ENCODE measurements at places on chromosomes 2 and 18.

DNA sequence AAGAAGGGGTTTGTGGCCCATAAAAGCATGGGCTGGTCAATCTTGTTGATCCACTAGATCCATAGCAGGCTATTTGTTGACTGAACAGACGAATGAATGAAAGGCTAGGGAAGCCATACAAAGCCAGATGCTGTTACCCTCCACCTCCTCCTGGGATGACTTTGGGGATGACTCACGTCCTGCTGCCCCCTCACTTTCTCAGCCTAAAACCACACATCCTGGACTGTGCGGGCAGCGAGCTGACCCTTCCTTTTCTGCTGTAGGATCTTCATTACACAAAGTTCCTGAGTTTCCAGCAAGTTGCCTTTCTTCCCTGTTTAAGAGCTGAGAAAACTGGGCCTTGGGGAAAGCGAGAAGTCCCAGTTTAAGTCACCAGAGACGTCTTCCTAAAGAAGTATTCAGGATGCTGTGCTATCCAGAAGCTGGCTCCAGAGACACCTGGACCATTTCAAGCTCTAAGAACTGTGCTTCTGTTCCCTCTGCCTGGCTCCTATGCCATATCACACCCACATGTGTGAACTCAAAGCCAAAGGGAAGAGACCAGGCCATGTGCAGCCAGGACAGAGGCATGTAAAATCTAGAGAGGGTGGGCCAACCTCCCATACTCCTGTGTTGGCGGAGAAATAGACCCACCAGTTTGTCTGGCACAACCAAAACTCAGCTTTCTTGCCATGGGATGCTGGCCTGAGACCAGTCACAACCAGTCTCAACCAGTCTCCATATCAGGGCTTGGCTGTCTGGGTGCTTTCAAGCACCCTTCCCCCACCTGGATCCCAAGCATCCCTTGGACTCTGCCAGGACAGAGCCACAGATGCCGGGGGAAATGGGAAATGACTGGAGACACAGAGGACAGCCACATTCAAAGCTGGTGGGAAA lies 4.7 kb upstream of the SLC20A1 start:
- no peak for DNase-seq

DNA sequence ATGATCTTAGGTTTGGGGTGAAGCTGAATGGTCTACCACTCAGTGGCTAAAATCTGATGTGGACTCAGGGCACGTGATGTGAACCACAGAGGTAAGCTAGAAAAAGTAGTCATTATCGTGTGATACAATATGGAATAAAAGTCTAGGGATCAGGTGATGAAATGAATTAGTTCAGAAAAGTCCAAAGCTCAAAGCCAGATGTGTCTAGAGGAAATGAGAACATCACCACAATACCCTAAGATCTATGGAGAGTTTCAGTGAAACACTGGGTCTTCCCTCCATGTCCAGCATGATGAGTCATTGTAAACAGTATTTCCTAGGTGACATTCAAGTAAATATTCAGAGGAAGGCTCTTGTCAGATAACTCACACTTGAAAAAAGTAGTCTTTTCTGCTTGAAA lies 1257.4 kb upstream of the ZEB2 start:
- no peak for DNase-seq

DNA sequence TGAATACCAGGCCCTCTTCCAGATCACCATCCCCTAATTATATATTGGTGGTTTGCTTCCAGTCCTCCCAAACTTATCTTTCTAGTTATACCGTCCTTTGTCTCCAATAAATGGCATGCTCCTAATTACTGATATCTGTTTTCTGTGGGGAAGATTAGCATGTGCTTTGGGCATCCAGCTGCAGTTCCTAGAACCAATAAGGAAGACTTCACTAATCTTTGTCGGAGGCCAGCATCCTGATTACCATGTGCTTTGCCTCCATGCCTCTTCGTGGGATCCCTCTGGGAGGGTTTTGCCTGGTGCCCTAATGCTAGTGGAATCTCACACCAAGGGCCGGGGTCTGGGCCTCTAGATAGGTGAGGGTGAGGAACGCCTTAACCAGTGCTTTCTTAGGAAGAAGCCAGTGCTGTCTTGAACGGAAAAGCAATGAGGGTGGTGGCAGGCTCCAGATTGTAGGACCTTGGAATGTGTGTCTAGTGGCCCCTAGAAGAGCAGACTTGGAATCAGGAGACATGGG lies 47.7 kb downstream of the ACKR3 start:
- DNase-seq = no peak

DNA sequence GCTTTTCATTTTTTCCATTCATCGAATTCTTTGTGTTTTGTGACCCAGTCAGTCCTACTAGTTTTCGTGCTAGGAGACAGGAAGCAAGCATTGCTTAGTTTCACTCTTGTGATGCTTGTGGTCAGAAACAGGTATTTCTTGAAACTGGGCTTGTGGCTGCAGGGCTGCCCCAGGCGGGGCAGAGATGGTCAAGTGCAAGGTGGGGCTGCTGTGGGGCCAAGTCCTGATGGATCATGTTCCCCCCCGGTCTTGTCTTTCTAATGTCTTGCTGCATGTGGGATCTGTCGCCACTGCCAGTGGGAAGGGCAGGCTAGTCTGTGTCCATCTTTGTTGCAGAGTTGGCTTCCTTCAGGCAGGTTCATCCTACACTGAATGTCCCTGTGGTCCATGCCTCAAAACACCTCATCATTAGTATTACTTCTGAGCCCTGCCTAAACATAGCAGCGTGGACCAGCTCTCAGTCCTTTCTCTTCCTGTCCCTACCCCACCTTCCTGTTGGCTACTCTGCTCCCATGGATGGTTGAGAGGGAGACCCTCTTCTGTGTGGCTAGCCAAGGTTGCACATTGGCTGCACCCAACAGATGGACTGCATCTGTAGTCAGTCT lies 38.7 kb downstream of the INPP4A start:
- DNase-seq = peak; percentile 20

DNA sequence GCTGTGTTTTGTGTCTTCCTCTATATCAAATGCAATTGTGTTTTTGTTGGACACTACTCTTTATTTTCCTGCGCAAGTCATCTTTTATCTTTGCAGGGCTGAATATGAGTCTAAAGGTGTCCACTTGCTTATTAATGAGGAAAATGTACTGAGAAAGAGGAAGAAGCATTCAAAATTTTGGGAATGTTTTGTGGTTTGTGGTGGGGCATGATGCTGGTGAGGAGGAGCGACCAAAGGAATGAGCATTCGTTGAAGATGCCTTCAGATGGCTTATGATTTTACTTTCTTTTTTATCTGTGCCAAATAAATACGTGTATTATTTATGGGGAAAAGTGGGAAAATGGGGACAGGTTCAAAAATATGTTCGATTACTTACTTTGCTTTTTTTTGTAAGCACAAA lies 63.9 kb upstream of the SMIM21 start:
- no peak for DNase-seq

DNA sequence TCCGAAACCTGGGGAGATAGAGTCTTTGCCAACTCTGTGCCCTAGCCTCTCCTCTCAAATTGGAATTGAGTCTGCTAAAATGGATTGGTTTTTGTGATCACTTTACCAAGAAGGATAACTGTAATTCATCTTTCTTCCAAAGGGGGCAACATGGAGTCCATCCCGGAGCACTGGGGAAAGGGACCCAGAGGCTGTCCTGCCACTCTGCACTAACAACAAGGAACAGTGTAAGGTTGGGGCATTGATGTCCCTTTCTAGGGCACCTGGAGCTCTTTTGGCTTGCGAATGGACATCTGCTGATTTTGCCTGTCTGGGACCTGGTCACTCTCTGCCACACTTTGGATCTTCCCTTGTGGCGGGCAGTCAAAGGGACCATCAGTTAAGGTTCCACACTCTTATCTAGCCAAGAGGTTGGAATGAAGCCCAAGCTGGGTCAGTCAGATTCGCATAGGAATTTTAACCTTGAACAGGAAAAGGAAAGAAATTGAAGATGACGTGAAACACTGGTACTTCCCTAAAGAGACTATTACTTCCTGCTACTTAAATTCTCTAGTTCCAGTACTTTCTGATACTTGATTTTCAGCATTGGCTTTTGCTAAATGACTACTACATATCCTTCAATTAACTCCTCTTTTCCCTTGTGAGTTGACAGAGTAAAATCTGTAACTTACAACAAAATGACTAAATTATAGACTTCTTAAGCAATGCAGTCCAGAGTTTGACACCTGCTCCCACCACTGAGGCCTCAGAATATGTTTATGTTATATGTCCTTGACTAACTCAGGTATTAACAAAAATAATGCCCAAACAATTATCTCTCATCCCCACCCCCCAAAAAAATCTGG lies 64.7 kb upstream of the KLF7 start:
- DNase-seq = peak; percentile 27

DNA sequence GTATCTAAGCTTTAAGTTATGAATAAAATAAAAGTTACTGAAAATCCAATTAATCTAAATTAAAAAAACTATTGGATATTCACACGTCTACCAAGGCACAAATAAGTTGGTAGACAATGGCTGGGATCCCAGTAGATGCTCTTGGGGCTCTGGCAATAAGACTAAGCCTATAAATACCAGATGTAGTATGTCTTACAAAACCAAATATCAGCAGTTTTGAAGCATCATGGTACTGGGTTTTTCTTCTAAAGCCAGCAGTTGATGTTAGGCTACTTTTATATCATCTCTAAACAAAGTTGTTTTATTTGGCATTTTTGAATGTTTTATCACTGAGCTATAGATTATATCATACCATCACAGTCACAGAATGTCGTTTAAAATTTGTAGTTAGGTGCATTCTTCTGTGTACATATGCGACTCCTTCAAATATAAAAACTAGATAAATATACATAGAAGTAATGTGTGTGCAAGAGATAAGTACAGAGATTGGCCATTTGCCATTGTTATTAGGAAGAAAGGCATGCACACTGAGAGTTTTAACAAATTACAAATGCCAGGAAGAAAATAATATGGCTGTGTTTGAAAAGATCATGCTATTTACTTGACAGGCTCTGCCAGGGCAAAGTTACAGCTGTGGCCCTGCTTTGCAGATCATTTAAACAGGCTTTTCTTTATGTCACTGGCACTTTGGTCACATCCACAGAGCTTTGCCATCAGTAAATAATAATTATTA lies 21.6 kb upstream of the TMEM17 start:
- DNase-seq = no peak

DNA sequence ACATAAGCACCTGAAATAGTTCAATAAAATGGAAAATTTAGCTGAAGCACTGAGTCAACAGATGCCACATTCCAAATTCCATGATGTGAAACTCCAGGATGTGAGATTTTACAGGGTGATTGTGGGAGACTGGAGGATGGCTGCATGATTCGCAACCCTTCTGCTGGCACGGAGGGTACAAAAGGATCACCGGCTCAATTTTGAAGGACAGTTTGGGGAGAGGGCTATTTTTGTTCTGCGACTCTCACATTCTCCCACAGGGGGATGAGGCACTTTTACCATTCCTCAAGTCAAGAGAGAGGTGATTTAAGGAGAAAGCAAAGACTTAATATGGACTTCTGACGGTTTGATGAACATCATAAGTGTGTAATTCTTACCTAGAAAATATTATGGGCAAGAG lies 138.1 kb upstream of the CWC22 start:
- DNase-seq = no peak

DNA sequence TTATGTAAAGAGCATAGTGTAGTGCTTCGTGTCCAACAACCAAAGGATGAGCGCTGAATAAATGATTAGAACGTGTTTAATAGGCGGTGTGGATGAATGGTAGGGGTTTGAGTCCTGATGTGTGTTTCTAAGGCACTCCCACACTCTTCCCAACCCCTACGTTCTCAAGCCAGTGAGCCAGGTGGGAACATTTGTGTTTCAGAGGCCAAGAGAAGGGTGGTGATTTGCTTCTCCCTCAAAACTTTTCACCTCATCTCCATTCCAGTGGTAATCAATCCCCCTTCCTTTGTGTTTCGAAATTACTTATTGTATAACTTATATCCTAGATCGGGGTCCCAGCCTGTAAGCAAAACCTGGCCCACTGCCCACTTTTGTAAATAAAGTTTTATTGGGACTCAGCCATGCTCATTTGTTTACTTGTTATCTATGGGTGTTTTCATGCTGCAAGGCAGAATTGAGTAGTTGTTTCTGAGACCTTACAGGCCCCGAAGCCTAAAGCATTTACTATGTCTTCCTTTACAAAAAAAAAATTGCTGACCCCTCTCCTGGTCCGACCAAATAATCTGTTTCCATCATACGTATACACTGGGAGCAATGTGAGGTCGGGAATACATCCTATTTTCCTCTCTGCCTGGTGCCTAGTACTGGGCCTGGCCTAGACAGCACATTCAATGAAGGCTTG lies 150.8 kb upstream of the MYCN start:
- no peak for DNase-seq

DNA sequence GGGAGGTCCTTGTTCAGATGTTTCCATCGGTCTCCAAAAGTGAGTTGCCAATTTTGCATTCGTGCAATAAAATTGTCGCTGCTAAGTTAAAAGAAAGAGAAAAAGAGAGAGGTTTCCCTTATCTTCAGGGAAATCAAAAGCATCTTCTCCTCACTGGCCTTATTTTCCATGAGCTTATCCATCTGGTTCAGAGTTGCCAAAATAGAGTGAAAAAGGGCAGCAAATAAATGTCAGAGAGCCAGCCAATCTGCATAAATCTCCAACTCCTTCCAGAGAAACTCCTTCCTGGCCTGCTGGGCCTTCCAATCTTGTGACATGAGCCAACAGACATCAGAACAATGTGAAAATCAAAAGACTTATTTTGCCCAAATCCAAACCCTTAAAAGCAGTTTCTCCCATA lies 28.4 kb downstream of the PAX3 start:
- DNase-seq = no peak

- peak; percentile 22 for DNase-seq
Observed at GRCh38 chr2:175309799-175310198, 128.3 kb upstream of the ATP5MC3 start.

- no peak for DNase-seq
Observed at GRCh38 chr2:19574778-19575260, 216.4 kb upstream of the OSR1 start.
